ENCODE measurements at places on chromosomes 5 and 9. TPM values are rescaled to one million over a fixed set of nuclear protein-coding genes. Genes with fewer than 3 reads are reported as not detected.
A peak's percentile ranks its signal among the peaks of the same experiment; 100 is the strongest.

The IDNK gene
- total RNA-seq: 6.9 TPM

DNA sequence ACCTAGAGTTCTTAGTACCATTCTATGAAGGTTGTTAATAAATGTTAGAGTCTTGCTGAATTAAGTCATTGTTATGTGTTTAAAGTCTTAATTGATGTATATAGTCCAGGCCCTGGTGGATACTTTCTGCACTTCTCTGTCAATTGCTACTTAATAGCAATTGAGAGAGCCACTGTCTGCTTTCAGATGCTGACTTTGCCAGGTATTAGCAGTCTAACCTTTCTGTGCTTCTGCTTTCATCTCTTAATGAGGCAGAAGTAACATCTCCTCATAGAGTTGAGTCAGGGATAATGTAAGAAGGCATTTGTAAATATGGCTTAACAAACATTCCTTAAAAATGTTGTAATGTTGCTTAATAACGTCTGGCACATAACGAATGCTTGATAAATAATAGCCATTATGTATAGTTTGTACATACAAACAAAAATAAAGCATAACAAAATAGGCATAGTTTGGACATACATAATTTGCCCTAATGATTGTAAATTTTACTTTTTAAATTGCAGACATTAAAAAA is 28.3 kb downstream of the RASGRF2 start:
- no peaks in the 10 kb centered on the region for H3K27me3 ChIP-seq
- no peak for DNase-seq
- no peaks in the 10 kb centered on the region for H3K36me3 ChIP-seq
- no peak overlapping the region for H3K4me3 ChIP-seq

The UBQLN1 gene
- total RNA-seq: 111 TPM

The ENHO gene
- 0.75 TPM for total RNA-seq

- no peak overlapping the region for H3K27ac ChIP-seq
- no peaks in the 10 kb centered on the region for H3K36me3 ChIP-seq
- no peaks in the 10 kb centered on the region for H3K27me3 ChIP-seq
- H3K4me1 ChIP-seq: peaks cover 22% of the 10 kb centered on the region
- no peak for DNase-seq
Measured at GRCh38 chr5:10503321-10503720, 60.5 kb upstream of the ANKRD33B start.

DNA sequence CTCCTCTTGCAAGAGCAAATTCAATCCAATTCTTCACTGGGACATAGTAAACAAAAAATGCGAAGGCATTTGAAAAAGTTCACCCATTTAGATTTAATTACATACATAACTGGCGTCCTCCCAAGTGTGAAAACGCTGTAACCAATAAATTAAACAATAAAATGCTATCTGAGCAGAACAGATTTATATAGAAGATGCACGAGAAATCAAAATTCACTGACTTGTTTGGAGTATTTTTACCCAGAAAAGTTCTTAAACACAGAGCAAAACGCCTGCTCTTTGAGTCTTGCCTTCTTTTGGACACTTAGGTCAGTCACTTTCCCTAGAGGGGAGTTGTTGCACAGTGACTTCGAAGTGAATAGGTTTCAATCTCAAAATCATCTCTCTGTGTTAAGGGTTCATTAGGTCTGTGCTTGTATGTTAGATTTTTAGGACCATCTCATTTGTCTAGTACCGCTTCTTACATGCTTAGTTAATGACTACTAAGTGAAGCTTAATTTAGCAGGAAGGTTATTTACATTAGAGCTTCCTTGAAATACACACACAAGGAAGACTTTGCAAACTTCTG is 1.9 kb downstream of the ALDH1A1 start:
- DNase-seq: no peak
- H3K4me1 ChIP-seq: no peaks in the 10 kb centered on the region
- H3K4me3 ChIP-seq: peak overlapping the region; percentile 50
- H3K36me3 ChIP-seq: no peaks in the 10 kb centered on the region
- H3K27ac ChIP-seq: no peak overlapping the region

The FOXI1 gene
- not detected for total RNA-seq

The GRXCR2 gene
- 2.0 TPM for total RNA-seq

DNA sequence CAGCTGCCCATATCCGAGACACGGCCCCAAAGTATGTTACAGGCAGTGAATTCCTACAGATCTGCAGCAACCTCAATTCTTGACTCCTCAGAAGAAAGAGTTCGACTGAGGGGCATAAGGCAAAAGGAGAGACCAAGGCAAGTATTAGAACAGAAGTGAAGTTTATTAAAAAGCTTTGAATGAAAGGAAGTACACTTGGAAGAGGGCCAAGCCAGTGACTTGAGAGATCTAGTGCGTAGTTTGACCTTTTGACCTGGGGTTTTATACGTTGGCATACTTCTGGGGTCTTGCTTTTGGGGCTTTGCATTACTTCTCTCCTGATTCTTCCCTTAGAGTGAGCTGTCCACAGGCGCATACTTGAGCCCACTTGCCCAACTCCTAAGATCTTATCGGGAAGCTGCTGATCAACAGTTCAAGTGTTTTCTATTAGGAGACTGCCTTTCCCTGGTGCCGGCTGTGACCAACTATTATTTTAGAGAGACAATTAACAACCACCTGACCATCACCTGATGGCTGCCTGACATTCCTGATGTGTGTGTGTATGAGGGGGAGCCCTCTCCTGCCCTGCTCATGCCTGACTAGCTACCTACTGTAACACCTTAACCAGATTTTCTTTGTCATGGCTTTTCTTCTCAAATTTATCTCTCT is 1.5 kb upstream of the DEPDC1B start:
- H3K4me3 ChIP-seq: no peak overlapping the region
- H3K27me3 ChIP-seq: no peaks in the 10 kb centered on the region
- DNase-seq: no peak
- H3K27ac ChIP-seq: no peak overlapping the region
- H3K4me1 ChIP-seq: no peaks in the 10 kb centered on the region

- no peaks in the 10 kb centered on the region for H3K27me3 ChIP-seq
- no peak overlapping the region for H3K27ac ChIP-seq
- H3K4me3 ChIP-seq: no peak overlapping the region
- peaks cover 25% of the 10 kb centered on the region for H3K4me1 ChIP-seq
- no peaks in the 10 kb centered on the region for H3K36me3 ChIP-seq
Measured at GRCh38 chr5:56190497-56190896, 42.6 kb downstream of the ANKRD55 start.

DNA sequence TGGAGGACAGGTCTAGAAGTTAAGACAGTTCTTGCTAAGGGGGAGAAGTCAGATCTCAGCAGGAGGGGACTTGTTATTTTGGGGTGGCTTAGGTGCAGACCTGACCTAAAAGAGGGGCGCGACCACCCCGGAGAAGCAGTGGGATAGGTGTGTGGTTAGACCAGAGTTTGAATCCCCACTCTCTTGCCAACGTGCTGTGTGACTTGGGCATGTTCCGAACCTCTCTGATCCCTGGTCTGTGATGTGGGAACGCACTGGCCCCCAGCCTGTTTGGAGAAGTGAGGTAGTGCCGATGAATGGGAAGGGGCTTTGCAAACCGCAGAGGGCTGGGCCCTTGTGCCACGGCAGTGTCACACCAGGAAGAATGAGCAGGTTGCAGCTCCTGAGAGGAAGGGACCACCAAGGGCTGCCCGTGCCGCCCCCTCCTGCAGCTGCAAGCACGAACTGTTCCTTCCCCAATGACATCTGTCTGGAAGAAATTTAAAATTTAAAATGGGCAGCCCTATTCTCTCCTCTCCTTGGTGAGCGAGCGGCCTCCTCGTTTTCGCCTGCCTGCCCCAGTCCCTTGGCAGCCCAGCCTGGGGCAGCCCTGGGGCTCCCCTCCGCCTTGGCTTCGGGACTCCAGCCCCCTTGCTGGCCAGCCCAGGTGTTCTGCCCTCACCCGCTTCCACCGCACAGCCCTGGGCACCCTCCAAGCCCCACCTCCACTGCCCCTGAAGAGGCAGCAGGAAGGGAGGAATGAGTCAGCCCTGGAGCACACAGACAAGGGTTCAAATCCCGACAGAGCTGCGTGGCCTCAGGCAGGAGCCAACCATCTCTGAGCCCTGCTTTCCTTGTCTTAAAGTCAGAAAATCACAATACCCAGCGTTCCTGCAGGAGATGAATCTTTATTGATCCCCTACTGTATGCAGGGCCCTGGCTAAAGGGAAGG is 1.6 kb downstream of the FIBCD1 start:
- no peaks in the 10 kb centered on the region for H3K36me3 ChIP-seq
- peaks cover 13% of the 10 kb centered on the region for H3K4me1 ChIP-seq
- DNase-seq: no peak
- H3K4me3 ChIP-seq: no peak overlapping the region
- no peak overlapping the region for H3K27ac ChIP-seq

The GABRA6 gene
- total RNA-seq: not detected
